ENCODE measurements at places on chromosomes 5 and 9. TPM values are rescaled to one million over a fixed set of nuclear protein-coding genes. Genes with fewer than 3 reads are reported as not detected.

DNA sequence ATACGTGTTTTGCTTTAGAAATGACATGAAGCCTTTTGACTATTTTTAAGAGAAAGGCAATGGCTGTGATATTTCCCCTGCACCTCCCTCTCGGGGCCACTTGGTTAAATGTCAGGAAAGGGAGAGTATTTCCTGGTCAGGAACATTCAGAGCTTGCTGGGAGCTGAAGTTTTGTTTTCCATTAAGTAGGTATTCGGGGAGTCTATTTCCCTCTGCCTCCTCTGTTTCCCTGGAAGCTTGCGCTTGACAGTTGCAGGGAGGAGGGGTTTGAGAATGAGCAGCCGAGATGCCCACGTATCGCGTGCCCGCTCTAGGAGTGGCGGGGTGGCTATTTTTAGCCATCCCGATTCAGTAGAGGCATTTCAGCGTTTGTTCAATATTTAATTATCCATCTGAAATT lies 6.7 kb downstream of the DAB2IP start:
- DNase-seq, result no peak

- DNase-seq, result no peak
Observed at GRCh38 chr5:38189081-38189504, 69.3 kb upstream of the EGFLAM start.

- no peak for DNase-seq
Observed at GRCh38 chr9:123225995-123226394, 42.4 kb downstream of the STRBP start.

PCDHGB2 gene
- 0.09 TPM for polyA plus RNA-seq

UNC13B gene
- polyA plus RNA-seq, result 0.54 TPM

Measured in CD8-positive, alpha-beta memory T cell (primary cell).